ENCODE measurements at places on chromosomes 6 and 20. TPM values are rescaled to one million over a fixed set of nuclear protein-coding genes. Genes with fewer than 3 reads are reported as not detected.

- no peak for DNase-seq
- no peak overlapping the region for H3K27ac ChIP-seq
- H3K4me1 ChIP-seq, result peaks cover 20% of the 10 kb centered on the region
- H3K4me3 ChIP-seq, result peak overlapping the region; percentile 20
These were observed 123.4 kb downstream of the LY86 start for GRCh38 chr6:6711832-6712448.

The MRAP2 gene
- total RNA-seq, result not detected

DNA sequence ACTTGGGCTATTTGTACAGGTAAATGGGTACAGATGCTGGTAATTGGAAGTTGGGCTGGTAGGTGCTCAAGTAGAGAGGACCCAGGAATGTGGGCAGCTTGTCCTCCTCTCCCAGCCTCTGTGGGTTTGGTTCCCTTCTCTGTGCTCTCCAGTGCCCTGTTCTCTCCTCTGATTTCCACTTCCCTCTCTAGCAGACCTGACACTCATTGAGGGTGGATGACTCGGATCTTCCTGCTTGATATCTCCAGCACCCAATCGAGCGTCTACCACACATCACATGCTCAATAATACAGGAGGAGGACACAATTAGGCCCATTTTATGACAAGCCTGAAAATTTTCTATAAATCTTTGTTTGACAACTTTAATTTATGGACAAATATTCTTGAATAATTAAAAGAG, 23.7 kb downstream of the CST1 start:
- no peak overlapping the region for H3K27ac ChIP-seq
- H3K27me3 ChIP-seq, result peaks cover 1% of the 10 kb centered on the region
- H3K4me1 ChIP-seq, result no peaks in the 10 kb centered on the region
- H3K4me3 ChIP-seq, result no peak overlapping the region

GRCh38 chr20:60816901-60817300, 435.2 kb upstream of the CDH4 start:
- no peak overlapping the region for H3K27ac ChIP-seq
- no peak overlapping the region for H3K4me3 ChIP-seq
- peaks cover 1% of the 10 kb centered on the region for H3K27me3 ChIP-seq
- peaks cover 6% of the 10 kb centered on the region for H3K4me1 ChIP-seq

DNA sequence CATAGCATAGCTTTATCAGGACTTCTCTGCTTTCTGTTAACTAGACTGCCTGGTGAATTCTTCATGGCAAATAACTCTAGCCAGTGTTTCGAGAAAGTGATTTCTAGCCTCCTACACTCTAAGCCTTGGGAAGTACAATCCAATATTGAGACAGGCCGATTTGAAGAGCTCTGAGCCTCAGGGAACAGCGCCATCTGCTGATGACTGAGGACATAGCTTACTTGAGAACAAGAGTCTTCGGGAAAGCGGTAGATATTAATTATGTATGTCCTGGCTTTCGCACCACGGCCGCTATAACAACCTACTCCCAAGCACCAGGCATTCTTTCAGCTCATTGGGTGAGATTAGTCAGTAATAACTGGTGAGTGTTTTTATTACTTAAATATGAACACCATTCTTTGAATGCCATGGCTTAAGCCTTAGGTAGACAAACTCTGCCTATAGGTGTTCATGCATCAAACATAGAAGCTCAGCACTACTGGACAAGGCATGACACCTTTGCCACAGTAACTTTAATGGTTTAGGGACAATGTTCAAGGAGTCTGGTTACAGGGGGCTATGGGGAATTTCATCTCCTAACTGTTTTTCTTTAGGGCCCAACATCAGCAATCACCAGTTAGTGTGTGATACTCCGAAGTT, 518.6 kb downstream of the BMP2 start:
- no peaks in the 10 kb centered on the region for H3K36me3 ChIP-seq
- DNase-seq, result peak; percentile 9
- H3K4me1 ChIP-seq, result no peaks in the 10 kb centered on the region
- H3K27me3 ChIP-seq, result no peaks in the 10 kb centered on the region

DNA sequence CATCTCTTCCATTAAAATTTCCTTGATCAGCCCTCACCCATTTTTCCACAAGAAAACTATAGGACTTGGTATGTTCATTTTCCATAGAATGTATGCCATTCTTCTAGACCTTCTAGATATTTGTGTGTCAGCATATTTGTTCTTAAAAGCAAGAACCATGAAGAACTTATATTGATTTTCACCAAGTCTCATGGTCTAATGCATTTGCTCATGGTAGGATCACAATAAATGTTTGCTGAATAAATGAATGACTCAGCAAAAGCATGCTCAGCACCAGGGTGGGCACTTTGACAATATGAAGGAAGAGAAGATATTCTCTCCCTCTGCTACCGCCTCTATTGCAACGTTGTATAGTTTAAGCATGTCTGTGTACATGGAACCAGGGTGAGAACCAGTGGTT, 805.5 kb upstream of the SLC35B3 start:
- no peaks in the 10 kb centered on the region for H3K4me1 ChIP-seq
- no peak overlapping the region for H3K4me3 ChIP-seq
- H3K36me3 ChIP-seq, result no peaks in the 10 kb centered on the region
- H3K27ac ChIP-seq, result no peak overlapping the region
- H3K27me3 ChIP-seq, result no peaks in the 10 kb centered on the region

- peaks cover 64% of the 10 kb centered on the region for H3K36me3 ChIP-seq
- H3K4me3 ChIP-seq, result no peak overlapping the region
- peaks cover 19% of the 10 kb centered on the region for H3K4me1 ChIP-seq
- H3K27me3 ChIP-seq, result no peaks in the 10 kb centered on the region
- DNase-seq, result no peak
- H3K27ac ChIP-seq, result no peak overlapping the region
These were observed 19.9 kb downstream of the TPX2 start for GRCh38 chr20:31758991-31759390.

DNA sequence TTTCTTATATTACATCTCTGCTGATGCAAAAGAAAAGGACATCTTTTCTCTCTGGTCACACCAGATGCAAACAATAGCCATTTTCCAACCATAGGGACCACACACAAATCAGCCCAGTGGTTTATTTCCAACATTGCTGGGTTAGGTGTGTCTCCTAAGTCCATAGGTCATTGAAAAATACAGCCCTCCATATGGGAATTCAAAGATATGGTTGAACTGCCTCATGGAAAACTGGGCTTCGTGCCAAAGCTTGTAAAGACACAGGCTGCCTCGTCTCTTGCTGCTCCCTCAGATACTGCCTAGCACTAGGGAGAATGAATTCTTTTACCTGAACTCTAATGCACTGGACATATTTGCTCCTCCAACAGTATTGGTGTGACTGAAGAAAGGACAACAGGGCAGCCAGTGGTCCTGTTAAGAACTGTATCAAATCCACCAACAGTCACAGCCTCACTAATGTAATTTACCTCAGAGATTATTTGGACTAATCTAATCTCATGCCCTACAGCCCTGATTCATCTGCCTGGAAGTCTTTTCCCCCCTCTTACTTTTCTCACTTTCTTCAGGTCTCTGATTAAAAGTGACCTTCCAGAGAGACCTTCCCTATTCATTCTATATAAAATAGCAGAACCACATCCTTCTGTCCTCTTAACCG, 48.3 kb upstream of the TBC1D32 start:
- H3K4me1 ChIP-seq, result no peaks in the 10 kb centered on the region
- no peak for DNase-seq
- H3K27me3 ChIP-seq, result no peaks in the 10 kb centered on the region
- no peaks in the 10 kb centered on the region for H3K36me3 ChIP-seq
- H3K4me3 ChIP-seq, result no peak overlapping the region

DNA sequence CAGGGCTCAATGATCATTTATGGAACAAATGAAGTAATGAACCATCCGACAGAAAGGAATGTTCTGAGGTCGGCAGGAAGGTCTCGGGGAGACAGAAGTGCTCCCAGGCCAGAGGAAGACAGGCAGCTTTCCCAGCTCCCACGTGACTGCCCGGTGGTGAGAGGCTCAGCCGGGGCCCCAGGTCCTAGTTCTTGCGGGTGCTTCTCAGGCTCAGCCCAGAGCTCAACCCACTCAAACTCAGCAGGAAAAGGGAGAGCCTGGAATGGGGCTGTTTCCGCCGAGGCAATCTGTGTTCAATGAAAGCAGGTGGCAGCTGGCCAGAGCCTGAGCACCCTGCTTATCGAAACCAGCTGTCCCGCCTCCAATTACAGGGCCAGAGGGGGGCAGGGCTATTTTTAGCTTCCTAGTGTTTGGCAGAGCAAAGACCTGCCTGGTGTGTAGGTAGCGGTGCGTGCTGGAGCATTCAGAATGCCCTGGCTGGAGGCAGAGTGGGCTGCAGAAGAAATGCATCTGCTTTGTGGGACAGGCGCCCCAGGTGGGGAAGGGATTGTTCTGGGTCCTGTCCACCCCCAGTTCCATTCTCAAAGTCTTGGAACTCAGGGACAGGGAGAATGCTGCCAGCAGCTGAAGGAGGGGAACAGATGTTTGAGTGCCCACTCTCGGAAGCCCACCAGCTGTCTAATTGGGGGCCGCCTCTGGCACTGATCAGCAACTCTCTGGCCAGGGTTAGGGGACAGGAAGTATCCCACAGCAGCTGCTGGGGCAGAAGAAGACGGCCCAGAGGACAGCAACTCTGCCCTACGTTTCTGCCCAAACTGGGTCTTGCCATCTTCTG, 145.1 kb downstream of the PREX1 start:
- H3K4me1 ChIP-seq, result peaks cover 7% of the 10 kb centered on the region
- no peak overlapping the region for H3K4me3 ChIP-seq
- H3K27me3 ChIP-seq, result no peaks in the 10 kb centered on the region
- DNase-seq, result no peak
- H3K36me3 ChIP-seq, result peaks cover 10% of the 10 kb centered on the region

The NFS1 gene
- total RNA-seq, result 39.8 TPM

The EBF4 gene
- 10.5 TPM for total RNA-seq

The DNAH8 gene
- not detected for total RNA-seq

DNA sequence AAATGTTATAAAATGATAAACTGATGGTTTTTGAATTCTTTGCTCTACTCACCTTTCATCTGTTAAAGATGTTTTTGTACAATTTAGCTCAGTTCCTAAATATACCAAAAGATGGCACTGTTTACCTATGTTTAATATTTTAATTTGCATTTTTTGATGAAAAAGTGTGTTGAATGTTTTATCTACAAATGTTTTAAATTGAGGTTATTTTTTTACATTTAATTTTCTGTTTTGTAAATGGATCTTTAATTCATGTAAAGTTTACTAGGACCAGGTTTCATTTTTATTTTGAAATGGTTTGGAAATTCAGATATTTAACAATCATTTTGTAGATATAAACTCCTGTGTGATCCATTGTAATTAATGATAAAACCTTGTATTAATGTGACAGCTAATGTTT, 30.0 kb downstream of the CDKAL1 start:
- no peaks in the 10 kb centered on the region for H3K27me3 ChIP-seq
- H3K36me3 ChIP-seq, result peaks cover 12% of the 10 kb centered on the region
- H3K4me3 ChIP-seq, result no peak overlapping the region
- H3K27ac ChIP-seq, result no peak overlapping the region
- peaks cover 22% of the 10 kb centered on the region for H3K4me1 ChIP-seq

The SCUBE3 gene
- total RNA-seq, result not detected

- H3K4me3 ChIP-seq, result no peak overlapping the region
- H3K27me3 ChIP-seq, result no peaks in the 10 kb centered on the region
These were observed 69.7 kb downstream of the SAMD3 start for GRCh38 chr6:130152908-130153510.

The DOK5 gene
- total RNA-seq, result 4.7 TPM

DNA sequence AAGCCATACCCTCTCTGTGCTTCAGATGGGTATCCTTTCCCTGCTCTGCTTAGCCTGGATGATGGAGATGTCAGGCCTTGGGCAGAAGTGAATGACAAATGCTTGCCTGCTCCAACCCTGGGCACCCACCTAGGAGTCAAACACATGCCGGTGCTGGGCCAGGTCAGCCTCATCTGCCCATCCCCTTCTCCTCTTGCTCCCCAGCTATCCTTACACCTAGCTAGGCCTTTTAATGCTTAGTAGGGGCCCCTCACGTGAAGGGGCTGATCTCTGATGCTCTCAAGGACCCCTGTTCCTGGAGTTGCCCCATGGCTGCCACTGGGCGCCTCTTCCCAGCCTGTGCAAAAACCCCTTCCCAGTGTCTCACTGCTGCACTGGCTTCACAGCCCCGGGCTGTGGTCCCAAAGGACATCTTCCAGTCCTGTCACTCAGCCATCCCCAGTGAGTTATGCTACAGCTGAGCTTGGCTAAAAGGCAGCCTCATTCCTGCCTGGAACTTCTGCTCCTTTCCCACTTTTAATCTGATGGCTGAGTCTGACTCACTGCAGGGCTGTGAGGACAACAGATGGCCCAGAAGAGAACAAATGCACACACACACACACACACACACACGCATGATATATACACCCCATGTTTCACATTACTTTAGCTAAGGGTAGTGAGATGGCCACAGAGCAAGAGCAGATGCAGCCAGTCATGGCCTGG, 12.8 kb upstream of the SDCBP2 start:
- peaks cover 28% of the 10 kb centered on the region for H3K36me3 ChIP-seq
- no peaks in the 10 kb centered on the region for H3K27me3 ChIP-seq
- no peak overlapping the region for H3K4me3 ChIP-seq
- no peak overlapping the region for H3K27ac ChIP-seq

The PRSS35 gene
- not detected for total RNA-seq

- DNase-seq, result no peak
- no peaks in the 10 kb centered on the region for H3K36me3 ChIP-seq
- H3K27ac ChIP-seq, result no peak overlapping the region
- H3K4me1 ChIP-seq, result peaks cover 10% of the 10 kb centered on the region
These were observed 739 bp downstream of the B3GAT2 start for GRCh38 chr6:70956191-70956450.

- no peaks in the 10 kb centered on the region for H3K36me3 ChIP-seq
- no peak overlapping the region for H3K27ac ChIP-seq
- H3K4me1 ChIP-seq, result peaks cover 43% of the 10 kb centered on the region
- no peaks in the 10 kb centered on the region for H3K27me3 ChIP-seq
- no peak for DNase-seq
- no peak overlapping the region for H3K4me3 ChIP-seq
These were observed 100.3 kb downstream of the TMEM242 start for GRCh38 chr6:157223021-157223430.

DNA sequence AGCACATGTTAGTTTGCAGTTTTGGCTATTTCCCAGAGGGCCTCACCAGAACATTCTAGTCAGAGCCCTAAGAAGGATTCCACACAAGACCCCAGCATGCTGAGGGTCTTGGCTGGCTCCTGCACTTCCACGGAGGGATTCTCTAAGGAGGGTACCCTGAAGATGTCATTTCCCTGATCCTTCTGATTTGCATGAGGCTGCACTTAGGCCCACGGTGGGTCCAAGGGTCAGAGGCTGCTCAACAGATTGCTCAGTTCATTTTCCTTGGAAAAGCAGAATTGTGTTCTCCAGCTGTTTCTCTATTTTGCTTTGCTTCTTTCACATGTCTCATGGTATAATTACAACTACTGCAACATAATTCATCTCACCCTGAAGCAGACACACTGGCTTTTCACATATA, 22.2 kb downstream of the PREP start:
- H3K27me3 ChIP-seq, result no peaks in the 10 kb centered on the region
- H3K27ac ChIP-seq, result no peak overlapping the region
- peaks cover 28% of the 10 kb centered on the region for H3K4me1 ChIP-seq
- no peak overlapping the region for H3K4me3 ChIP-seq
- H3K36me3 ChIP-seq, result peaks cover 15% of the 10 kb centered on the region

DNA sequence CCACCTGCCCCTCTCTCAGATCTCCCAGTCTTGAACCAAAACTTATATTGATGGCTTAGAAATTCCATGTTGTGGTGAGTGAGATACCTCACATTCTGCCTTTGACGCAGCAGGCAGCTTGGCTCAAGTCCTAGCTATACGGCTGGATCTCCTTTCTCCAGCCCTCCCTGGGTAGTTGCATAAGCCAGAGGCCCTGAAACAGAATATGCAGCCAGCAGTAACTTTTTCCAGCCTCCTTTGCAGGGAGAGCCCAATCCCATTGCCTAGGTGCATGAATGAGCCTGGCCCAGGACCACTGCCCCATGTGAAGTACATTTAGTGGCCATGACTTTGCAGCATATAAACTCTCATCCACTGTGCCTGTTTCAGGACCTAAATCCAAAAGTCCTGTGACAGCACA, 202.2 kb upstream of the CDYL start:
- H3K27ac ChIP-seq, result no peak overlapping the region
- no peaks in the 10 kb centered on the region for H3K36me3 ChIP-seq
- no peaks in the 10 kb centered on the region for H3K27me3 ChIP-seq
- H3K4me1 ChIP-seq, result no peaks in the 10 kb centered on the region
- DNase-seq, result no peak

The WFDC10B gene
- total RNA-seq, result not detected

Measured in activated T-helper 2 cell treated with anti-CD3 and anti-CD28 coated beads, Interferon-gamma antibody, Interleukin-2, Interleukin-4, amounts not matched to agents 10 μg/mL and 5 μg/mL and 100 μg/mL, durations not matched to agents 14 hours and 24 hours and 36 hours (primary cell).